ENCODE measurements at places on chromosomes 6 and 20.
A peak's percentile ranks its signal among the peaks of the same experiment; 100 is the strongest.

- DNase-seq: no peak
Measured at GRCh38 chr20:62896526-62896925, 29.8 kb downstream of the DIDO1 start.

- DNase-seq: no peak
Measured at GRCh38 chr20:50482396-50482981, 27.7 kb upstream of the PTPN1 start.

DNA sequence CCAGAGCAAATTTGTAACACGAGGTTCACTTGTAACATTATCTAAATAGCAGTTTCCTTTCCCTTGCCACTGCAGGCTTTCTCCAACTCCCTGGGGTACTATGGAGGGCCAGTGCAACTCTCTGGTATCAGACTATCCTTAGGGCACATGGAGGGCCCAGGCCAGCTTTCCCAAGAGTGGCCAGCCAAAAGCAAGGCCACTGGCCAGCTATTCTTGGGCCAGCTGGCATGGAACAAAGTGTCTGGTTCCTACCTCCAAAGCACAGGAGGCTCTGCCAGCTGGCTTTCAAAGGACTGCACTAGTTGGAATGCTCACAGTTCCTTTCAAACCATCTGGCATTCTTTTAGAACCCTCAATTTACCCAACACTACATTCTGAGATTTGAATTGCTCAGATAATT lies 8.7 kb downstream of the RNF24 start:
- DNase-seq: no peak

GRCh38 chr6:141484711-141485110 lies 648.0 kb upstream of the GJE1 start:
- DNase-seq: peak; percentile 12

DNA sequence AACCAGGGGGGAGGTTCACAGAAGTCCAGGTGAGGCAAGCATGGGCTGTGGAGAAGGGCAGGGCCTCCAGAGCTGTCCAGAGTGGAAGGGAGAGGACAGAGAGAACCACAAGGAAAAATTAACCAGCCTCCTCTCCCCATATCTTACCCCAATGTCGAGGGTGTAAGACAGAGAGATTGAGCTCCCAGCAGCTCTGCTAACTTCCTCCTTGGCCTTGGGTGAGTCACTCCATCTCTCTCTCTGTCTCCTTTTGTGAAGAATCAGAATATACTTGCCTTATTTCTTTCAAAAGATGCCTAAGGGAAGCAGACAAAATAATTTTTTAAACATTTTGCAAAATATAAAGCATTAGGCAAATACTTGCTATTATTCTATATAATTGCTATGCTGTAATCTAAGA lies 58.3 kb upstream of the IYD start:
- no peak for DNase-seq

DNA sequence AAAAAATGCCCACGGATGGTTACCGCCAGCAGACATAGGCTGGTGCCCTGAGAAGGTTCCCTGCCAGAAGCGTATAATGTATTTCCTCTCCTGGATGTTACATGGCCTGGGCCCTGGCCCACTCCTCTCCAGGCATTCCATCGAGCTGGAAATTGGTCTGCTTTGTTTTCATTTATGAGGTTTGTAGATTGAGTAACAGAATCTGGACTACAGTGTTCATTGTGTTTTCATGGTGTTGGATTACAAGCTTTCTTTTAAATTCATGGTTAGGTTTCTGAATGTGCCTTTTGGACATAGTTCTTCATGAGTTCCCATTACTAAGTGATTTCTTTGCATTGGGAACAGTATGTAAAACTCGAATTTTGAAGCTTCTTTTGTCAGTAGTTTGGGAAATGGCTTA lies 6.4 kb downstream of the TIAM2 start:
- peak; percentile 46 for DNase-seq

DNA sequence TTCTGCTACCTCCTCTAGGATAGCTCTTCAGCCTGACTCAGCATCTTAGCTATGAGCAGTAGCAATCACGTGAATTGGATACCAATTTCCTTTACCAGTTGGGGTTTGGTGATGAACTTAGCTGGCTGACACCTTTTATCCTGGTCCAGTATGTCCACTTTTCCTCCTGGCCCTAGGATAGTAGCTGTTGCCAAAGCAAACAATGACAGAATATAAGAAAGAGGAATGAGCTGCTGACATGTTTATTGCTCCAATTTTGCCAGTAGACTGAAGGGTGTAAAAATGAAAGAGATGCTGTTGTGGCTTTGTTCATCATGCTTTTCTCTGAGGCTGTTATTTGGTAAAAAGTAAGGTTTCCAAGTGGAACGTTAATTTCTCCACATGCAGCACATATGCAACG lies 168.3 kb upstream of the JAG1 start:
- DNase-seq: peak; percentile 41

DNA sequence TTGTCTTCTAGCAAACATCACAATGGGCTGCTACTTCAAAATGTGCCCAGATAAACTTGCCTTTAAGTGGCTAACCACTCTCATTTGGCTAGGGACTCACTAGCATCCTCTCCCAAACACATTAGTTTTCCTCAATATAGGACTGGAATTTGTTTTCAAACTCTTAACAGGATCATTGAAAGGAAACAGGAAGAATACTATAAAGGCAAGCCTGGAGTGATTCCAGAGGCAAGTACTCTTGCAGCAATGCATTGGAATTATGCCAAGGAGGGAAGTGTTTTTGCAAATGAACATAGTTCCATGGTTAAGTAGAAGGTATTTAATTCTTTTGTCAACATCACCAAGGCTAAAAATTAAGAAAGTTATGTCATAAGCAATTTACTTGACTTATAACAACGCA lies 12.2 kb downstream of the EPHA7 start:
- DNase-seq: peak; percentile 0

- DNase-seq: no peak
Measured at GRCh38 chr20:50094522-50094921, 18.4 kb downstream of the UBE2V1 start.

- no peak for DNase-seq
Measured at GRCh38 chr6:69816569-69816968, 19.8 kb upstream of the LMBRD1 start.

DNA sequence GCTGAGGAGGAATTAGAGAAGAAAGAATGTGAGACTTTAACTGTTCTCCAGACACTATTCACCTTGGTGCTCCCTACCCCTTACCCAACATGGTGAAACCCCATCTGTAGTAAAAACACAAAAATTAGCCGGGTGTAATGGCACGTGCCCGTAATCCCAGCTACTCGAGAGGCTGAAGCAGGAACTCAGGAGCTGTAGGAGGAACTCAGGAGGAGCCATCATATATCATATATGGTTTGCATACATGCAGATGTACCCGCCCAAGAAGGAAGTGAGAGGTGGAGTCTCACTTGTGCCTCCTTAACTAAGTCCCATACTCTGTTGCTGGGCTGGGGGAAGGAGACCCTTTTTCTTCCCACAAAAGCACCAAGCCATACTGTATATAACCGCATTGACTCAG lies 35.5 kb upstream of the ME1 start:
- DNase-seq: no peak

- peak; percentile 39 for DNase-seq
Measured at GRCh38 chr20:46118481-46119020, 437 bp downstream of the CD40 start.

- peak; percentile 44 for DNase-seq
Measured at GRCh38 chr20:19875376-19876221, 117.5 kb downstream of the RIN2 start.

GRCh38 chr6:53703047-53703446 lies 37.5 kb upstream of the KLHL31 start:
- no peak for DNase-seq

GRCh38 chr6:26105842-26106241 lies 18.6 kb downstream of the HFE start:
- DNase-seq: peak; percentile 73

- DNase-seq: no peak
Measured at GRCh38 chr20:12252793-12253192, 335.1 kb downstream of the BTBD3 start.

- DNase-seq: no peak
Measured at GRCh38 chr20:33261465-33261864, 21.5 kb upstream of the BPIFB1 start.

GRCh38 chr6:79604583-79605037 lies 26.5 kb upstream of the SH3BGRL2 start:
- DNase-seq: peak; percentile 54

DNA sequence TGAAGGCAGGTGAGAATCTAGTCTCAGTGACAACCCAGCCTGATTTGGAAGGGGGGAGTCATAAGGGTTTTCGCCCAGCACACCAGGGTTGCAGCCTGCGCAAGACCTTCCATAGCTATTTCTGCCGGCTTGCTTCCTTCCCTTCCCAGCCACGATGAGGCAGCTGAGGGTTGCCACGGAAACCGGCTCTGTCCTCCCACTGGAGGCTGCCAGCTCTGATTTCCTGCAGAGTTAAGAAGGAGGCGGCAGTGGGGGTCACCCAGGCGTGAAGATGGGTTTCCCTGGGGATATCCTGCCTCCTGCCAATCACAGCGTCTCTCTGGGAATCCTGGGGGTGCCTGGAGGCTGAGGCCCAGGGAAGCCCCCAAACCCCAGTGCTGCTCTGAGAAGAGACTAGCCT lies 23.1 kb upstream of the KCNB1 start:
- DNase-seq: peak; percentile 68

GRCh38 chr20:43936104-43936770 lies 21.6 kb downstream of the TOX2 start:
- DNase-seq: peak; percentile 34

- DNase-seq: peak; percentile 79
Measured at GRCh38 chr20:49699200-49699992, 14.3 kb downstream of the B4GALT5 start.

DNA sequence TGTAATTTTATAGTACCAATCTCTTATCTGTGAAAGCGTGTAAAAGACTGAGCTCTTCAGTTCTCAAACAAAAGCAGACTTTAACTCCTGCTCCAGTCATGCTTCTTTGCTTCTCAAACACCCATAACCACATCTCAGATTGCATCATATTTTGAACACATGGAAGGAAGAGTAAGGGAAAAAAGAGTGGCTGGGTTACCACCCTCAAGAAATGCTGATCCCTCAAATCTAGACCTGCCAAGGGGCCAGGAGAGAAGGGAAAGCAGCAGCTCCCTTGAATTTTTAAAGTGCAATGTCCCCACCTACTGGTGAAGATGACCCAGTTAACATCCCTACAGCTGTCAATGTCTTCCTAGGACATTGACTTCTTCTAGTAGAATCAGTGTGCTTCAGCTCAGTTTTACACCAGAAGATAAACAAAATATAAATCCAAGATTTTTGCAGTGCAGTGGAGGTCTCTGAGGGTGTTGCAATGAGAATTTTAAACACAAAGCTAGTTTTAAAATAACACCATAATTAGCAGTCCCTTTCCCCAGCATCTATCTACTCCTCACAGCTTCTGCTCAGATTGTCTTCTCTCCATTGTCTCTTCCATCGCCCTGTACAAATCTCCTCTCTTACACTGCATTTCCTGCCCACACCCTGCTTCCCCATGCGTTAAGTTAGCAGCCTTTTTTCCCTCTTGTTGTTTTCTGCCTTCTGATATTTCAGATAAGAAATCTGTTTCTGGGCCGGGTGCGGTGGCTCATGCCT lies 22.6 kb upstream of the HLA-DQB2 start:
- DNase-seq: peak; percentile 63

- no peak for DNase-seq
Measured at GRCh38 chr20:64051561-64052325, 2.3 kb upstream of the SOX18 start.

DNA sequence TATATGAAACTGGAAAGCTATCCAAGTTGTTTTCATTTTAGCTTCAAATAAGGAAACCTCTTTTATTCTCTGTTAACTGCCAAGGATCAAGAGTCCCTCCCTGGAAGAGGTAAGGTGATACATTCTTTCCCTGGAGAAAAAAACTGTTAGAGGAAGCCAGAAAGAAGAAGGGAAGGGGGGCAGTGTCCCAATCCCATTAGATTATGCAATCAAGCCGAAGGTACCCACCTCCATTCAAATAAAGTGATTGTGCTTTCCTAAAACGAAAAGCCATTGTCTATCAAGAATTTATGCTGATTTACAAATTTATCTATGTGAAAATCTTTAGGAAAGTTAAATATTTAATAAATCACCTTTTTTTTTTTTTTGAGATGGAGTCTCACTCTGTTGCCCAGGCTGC lies 9.5 kb upstream of the UQCC1 start:
- no peak for DNase-seq

DNA sequence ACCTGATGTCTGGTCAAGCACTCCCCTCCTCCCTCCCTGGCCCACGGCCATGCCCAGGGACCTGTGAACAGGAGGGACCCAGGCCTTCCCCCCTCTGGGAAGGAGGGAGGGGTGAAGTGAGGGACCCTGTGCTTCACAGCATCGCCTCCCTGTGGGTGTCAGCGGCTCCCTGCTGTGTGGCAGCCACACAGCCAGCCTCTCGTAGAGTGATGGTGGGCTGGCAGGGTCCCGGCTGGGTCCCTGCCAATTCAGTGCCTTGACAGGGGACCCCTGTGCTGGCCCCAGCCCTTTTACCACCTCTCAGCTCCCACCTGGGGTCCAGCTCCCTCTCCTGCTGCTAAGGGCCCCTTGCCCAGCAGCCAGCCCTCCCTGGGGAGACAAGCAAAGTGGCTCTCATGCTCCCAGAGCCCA lies 31.3 kb upstream of the GRM4 start:
- no peak for DNase-seq

- no peak for DNase-seq
Measured at GRCh38 chr6:23561732-23562131, 564.3 kb upstream of the NRSN1 start.

- peak; percentile 79 for DNase-seq
Measured at GRCh38 chr6:45438849-45439406, 61.2 kb upstream of the SUPT3H start.

- DNase-seq: peak; percentile 81
Measured at GRCh38 chr6:118776607-118777549, 117.1 kb upstream of the ASF1A start.
